ENCODE measurements at places on chromosomes 6 and 20.

- DNase-seq: no peak
These were observed 48.7 kb downstream of the GFRA4 start for GRCh38 chr20:3614466-3614865.

DNA sequence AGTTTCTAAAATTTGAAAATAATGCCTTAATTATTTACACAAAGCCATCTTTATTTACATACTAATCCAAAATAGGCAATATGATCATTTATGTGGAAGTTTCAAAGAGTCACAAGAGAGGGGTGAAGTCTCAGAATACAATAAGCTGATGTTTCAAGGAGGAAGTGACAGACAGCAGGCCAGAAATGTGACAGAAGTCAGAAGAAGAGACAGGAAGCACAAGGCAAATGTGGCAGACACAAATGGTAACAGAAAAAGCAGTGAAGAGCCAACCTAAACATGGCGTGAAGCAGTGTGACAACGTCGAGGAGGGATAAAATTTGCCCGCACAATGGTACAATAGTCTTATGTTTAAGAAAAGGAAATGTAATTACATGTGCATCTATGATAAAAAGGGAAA lies 59.8 kb downstream of the SHPRH start:
- DNase-seq: no peak

GRCh38 chr6:35769211-35769610 lies 7.2 kb upstream of the CLPSL2 start:
- DNase-seq: no peak

DNA sequence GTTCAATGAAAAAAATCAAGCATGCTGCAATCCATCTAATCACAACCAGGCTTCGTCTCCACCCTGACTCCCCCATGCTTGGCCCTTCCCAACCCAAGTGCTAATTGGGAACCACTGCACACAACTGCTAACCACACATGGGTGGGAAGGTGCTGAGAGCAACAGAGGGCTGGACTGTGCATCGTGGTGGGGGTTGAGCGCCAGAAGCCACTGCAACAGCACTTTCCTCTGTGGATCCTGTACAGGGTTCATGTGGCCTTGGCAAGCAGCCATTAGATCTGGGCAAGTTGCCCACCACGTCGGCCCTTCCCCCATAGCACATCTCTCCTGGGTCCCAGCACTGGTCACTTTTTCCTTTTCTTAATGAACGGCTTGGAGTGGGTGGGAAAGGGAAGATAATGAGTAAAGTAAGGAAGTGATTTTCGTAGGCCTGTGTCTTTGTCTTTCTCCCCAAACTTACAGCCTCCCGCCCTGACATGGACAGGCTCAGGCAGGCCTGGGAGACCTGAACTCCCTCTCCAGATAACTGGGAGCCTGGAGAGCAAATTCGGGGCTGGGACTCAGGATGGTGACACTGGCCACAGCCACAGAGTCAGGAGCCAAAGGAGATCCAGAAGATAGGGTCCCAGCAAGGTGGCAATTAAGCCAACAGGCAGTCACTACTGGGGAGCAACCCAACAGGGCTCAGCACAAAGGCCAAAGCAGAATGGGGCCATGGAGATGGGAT lies 34.4 kb upstream of the MRPS10 start:
- no peak for DNase-seq

GRCh38 chr6:12331474-12331873 lies 41.3 kb downstream of the EDN1 start:
- DNase-seq: no peak

DNA sequence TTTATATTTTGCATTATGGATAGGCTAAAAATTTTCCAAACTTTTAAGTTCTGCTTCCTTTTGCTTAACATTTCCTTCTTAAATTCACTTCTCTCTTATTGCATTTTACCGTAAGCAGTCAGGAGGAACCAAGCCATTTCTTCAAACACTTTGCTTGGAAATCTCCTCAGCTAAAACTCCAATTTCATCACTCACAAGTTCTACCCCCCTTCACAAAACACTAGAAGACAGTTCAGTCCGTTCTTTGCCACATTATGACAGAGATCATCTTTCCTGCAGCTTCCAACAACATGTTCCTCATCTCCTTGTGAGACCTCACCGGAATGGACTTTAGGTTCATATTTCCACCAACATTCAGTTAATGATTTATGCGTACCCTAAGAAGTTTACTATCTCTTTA lies 79.2 kb upstream of the LY86 start:
- DNase-seq: no peak

GRCh38 chr20:15241681-15242080 lies 904.3 kb upstream of the FLRT3 start:
- DNase-seq: no peak

DNA sequence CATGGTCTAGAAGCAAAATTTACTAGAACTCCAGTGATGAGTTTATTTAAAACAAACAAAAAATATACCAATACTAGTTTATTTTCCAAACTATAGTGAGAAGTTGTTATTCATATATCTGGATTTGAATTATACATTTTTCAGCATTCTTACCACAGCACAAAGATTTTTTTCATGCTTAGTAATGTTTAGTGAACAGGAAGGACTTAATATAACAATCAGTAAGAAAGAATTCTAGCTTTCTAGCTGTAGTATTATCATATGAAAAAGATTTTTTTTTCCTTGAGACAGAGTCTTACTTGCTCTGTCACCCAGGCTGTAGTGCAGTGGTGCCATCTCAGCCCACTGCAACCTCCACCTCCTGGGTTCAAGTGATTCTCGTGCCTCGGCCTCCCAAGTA lies 13.8 kb downstream of the MARCKS start:
- no peak for DNase-seq

GRCh38 chr6:134619789-134620188 lies 301.9 kb upstream of the SGK1 start:
- DNase-seq: no peak

GRCh38 chr6:129393654-129394053 lies 316.3 kb downstream of the ARHGAP18 start:
- no peak for DNase-seq

- no peak for DNase-seq
These were observed 16.5 kb downstream of the SMLR1 start for GRCh38 chr6:130843575-130844320.

- DNase-seq: peak; percentile 56
These were observed 1.0 kb downstream of the NAPB start for GRCh38 chr20:23419995-23420901.

GRCh38 chr6:81075974-81076373 lies 676.5 kb downstream of the TENT5A start:
- no peak for DNase-seq

DNA sequence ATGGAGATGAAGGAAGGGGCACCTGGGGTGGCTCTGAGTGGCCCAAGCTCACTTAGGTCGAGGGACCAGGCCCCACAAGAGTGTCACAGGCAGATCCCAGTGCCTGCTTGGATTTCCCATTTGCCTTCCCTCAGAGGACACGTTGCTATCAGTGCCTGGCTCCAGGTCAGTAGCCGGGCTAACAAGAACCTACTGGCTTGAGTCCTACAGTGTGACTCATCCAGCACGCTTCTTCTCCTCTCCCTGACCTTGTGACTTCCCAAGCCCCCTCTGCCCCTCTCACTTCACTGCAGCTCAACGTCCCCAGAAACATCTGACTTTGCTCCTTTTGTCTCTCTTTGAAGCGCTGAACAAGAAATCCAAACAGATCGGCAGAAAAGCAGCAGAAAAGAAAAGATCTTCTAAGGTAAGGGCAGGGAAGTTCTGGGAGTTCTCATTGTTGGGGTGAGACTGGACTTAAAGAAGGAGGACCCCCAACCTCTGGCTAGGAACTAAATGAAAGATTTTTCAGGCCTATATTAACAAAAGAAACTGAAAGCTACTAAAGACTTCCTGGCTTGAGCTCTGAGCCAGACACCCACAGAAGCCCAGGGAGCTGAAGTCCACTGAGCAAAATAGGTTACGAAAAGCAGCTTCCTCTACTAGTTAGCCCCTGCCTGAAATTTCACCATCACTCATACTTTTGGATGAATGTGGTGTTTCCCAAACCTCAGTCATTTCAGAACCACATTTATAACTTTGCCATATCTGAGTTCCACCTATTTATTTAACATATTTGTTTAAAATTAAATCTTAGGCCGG lies 21.5 kb downstream of the ASIP start:
- DNase-seq: no peak

- no peak for DNase-seq
These were observed 23.9 kb downstream of the DUSP22 start for GRCh38 chr6:315921-316752.

DNA sequence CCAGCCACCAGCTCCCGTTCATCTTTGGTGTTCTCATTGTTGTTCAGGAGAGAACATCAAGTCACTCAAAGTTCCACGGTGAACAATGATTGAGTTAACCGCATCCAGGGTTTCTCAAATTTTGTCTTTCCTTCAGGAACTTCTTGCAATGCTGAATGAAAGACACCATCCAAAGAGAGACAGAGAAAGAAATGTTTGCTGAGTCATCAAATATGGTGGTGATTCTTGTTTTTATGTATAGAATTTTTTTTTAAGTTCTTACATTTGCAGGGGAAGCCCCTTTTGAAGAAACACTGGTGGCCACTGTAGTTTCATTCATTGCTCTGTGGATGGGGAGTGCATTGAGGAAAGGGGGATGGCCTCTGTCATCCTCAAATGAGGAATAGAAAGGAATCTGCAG lies 62.3 kb upstream of the ENPP5 start:
- no peak for DNase-seq

- DNase-seq: no peak
These were observed 9.6 kb downstream of the TSPYL4 start for GRCh38 chr6:116244284-116244683.

DNA sequence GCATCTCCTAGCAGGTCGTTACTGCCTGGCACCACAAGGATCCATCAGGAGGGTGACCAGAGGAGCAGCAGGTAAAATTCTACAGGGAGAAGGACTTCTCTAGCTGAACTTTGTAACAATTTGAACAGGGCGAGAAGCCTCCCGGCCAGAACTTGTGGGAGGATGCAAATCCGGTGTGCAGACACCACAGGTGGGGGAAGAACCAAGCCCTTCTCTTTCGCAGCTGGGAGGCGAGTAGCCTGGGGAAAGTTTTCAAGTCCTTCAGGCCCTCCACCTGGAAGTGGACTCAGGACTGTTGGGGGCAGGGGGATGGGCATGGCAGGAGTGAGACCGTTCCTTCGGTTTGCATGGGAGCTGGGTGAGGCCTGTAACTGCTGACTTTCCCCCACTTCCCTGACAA lies 42.7 kb upstream of the FAM210B start:
- no peak for DNase-seq

- DNase-seq: no peak
These were observed 147.2 kb upstream of the DST start for GRCh38 chr6:56789879-56790278.

GRCh38 chr20:10806539-10806938 lies 132.7 kb upstream of the JAG1 start:
- DNase-seq: no peak

GRCh38 chr20:25249198-25249931 lies 1.5 kb downstream of the PYGB start:
- no peak for DNase-seq

DNA sequence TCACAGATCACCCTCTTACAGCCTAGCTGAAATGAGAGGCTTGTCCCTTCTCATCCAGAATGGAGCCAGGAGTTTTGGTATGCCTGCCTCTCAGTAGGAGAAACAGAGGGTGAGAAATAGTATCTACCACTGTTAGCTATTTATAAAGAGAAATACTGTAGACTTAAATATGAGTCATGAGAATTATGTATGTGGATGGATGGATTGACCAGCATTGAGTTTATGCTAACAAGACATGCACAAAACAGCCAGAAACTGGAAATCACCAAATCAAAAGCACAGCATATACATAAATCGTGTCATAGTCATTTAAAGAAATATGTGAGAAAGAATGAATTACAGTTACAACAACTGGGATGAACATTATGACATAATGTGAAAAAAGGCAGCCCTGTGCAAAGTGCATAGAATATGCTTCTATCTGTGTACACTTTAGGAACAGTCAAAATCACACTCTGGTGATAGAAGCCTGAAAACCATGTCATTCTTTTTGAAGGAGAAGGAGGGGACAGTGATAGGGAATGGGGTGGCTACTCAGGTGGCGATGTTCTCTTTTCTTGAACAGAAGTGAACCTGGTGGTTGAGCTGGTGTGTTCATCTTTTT lies 79.8 kb upstream of the KIF25 start:
- no peak for DNase-seq

DNA sequence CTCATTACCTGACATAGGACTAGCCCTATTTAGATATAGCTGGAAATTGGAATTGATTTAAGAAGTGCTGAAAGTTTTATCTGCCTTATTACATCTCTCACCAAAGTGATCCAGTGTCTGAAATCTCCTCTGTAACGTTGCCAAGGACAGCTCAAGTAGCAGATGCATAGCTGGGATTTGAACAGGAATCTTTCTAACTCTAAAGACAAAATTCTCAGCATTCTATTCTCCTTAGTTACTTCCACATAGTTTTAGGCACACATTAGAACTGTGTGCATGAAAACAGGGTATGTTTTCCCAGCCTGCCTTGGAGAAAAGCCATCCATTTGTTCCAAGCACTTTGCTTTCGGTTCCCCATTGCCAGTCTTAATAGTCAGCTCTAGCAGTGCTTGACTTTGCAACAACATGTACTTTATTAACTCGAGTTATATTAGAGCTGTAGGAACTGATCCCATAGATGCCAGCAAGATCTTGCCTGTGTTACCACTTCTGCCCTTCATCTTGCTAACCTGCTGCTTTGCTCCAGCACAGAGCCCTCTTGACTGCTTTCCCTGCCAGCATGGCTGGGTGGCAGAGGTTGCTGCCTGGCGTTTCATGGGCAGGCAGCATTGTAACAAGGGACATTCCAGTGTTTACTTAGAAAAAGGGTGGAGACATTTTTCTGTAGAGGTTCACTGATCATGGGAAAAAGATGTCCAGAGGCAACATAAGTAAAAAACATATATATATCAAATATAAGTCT lies 56.1 kb upstream of the STMND1 start:
- no peak for DNase-seq

- DNase-seq: no peak
These were observed 97.2 kb upstream of the MAP7 start for GRCh38 chr6:136647363-136647852.

GRCh38 chr6:73657201-73657600 lies 3.4 kb upstream of the SLC17A5 start:
- no peak for DNase-seq

DNA sequence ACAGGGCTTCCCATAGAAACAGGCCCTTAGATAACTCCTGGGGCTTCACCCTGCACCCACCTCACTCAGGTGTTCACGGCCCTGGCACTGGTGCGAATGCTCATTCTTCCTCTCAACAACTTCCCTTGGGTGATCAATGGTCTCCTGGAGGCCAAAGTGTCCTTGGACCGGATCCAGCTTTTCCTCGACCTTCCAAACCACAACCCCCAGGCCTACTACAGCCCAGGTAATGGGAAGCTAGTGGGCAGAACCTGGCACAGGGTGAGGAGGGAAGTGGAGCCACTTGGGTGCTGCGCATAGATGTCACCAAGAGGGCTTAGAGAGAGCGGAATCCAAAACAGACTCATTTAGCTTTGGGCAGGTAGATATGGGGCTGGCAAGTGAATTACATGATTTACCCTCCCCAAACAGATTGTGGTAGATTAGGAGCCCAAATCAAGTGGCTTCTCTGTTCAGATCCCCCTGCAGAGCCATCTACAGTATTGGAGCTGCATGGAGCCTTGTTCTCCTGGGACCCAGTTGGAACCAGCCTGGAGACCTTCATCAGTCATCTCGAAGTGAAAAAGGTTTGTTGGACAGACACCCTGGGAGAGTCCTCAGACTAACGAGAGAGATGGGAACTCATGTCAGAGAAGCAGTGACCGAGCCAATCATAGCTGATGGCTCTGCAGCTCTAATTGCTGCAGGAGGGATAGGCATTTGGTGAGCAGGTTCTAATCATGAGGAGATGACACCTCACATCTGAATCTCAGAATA lies 8.5 kb downstream of the ABCC10 start:
- no peak for DNase-seq

Measured in stimulated activated CD4-positive, alpha-beta T cell treated with anti-CD3 and anti-CD28 coated beads, Interleukin-4, amount 100 ng/mL, for 4 hours (primary cell).